SIG-M5 (cell line): ENCODE measurements at places on chromosomes 2 and 18.

- DNase-seq = peak; percentile 24
These were observed 10.4 kb upstream of the MAP3K2 start for GRCh38 chr2:127398239-127398590.

- no peak for DNase-seq
These were observed 251.1 kb upstream of the PIK3C3 start for GRCh38 chr18:41703744-41704530.

DNA sequence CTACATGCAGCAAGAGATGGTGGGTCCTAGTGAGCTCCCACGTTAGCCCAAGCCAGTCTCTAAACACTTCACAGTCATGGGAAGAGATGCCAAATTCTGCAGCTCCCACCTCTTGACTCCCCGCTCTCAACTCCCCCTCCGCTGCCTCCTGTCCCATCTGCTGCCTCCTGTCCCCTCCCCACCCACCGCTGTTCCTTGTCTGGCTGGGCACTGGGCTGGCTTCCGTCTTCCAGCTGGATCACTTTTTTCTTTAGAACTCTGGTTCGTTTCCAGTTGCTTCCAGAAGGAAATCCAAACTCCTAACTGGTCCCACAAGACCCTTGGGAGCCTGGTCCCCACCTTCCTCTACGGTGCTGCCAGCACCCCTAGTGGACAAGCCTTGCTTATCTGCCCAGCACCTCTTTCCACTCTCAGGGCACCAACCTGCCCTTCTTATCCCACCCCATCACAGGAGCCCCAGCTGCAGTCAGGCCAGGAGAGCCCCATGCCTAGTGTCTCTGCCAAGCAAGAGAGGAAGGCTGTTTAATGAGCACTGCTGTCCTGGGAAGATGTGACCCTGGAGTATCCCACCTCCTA lies 12.1 kb upstream of the TWIST2 start:
- DNase-seq = no peak

DNA sequence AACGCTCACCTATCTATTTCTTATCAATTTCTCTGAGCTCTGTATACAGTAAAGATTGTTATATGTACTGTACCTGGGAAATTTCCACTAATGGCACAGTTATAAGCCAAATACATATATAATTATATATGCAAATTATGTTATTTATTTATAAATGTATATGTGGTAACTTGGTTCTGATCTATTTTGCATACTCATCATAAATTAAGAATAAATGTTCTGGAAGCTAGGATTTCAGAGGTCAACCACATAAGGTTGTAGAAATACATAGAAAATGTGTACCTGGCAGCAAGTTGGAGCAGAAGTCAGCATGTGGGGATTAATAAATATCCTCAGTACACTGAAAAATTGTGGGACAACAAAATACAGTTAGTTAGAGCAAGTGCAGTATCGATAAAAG lies 353.7 kb upstream of the ZNF521 start:
- no peak for DNase-seq

DNA sequence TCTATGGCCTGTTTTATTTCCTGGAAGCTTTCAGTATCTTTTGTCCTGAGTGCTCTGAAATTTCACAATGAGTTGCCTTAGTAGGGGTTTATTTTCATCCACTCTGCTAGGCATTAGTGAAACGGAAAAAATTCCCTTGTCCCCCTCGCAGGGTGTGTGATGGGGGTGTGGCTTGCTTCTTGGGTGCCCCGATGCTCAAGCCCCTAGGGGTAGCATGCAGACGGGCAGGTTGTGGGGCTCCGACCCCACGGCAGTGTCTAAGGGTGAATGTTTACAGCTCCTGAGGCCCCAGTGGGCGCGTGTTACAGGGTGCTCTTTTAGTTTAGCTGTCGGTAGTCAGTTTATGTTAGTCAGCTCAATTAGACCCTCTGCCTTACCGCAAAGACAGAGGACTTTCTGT lies 32.2 kb upstream of the MAP4K4 start:
- DNase-seq = no peak

DNA sequence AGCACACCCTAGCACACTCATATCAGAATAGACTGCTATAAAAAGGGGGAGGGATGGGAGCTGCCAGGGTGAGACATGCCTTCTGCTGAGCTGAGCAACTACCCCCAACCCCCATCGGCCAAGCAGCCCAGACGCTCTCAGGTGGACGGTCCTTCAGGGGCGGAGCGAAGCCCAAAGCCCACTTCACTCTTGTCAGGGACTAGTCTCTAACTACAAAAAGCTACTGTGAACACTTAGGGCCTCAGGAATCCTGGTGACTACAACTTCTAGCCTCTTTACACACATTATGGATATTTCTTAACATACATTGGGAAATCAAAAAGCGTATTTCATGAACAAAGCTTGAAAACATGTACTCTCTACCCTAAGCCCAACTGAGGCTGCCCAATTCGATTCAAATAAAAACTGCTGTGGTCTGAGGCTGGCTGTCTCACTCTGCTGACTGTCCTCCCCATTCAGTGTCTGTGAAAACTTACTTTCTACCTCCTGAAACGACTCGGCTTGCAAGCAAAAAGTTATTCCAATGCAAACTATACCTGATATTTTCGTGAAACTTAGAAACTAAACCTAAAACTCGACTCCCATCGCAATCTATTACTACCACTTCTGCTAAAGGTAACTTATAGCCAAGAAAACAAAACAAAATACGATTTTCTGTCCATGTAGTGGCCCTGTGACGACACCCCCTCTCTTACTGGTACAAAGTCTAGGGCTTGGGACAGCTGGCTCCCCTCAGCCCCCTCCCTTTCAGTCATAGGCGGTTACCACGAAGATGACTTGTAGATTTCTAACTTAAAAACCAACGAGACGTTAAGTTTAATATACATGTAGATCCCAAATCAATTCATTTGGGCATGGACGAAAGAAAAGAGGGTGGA lies 1.2 kb downstream of the SERTAD2 start:
- DNase-seq = peak; percentile 34
